ENCODE measurements at places on chromosomes 7 and 10.

GRCh38 chr10:97336942-97337831, 2.7 kb upstream of the FRAT2 start:
- no peak overlapping the region for H3K27ac ChIP-seq
- H3K4me1 ChIP-seq = peaks cover 26% of the 10 kb centered on the region
- peaks cover 14% of the 10 kb centered on the region for H3K36me3 ChIP-seq
- no peaks in the 10 kb centered on the region for H3K27me3 ChIP-seq
- H3K4me3 ChIP-seq = no peak overlapping the region

DNA sequence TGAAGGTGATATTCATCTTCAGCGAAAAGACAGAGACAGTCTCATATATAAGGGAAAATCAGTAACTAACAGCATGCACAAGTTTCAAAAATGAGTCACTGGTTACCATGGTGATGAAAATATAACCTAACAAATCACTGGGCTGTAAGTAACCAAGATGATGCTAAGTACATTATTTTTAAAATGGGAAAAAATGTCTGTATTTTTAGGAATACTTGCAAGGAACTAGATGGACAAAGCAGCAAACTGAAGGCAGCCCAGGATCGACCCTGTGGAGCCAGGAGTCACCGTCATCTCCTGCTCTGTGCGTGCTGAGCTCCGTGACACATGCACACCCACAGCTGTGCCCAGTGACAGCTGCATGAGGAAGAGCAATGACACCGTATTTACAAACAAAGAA, 137.3 kb downstream of the ELMO1 start:
- H3K27ac ChIP-seq = peak overlapping the region; percentile 78
- H3K4me1 ChIP-seq = peaks cover 80% of the 10 kb centered on the region
- DNase-seq = peak; percentile 48
- H3K4me3 ChIP-seq = peak overlapping the region; percentile 16
- H3K36me3 ChIP-seq = peaks cover 96% of the 10 kb centered on the region

DNA sequence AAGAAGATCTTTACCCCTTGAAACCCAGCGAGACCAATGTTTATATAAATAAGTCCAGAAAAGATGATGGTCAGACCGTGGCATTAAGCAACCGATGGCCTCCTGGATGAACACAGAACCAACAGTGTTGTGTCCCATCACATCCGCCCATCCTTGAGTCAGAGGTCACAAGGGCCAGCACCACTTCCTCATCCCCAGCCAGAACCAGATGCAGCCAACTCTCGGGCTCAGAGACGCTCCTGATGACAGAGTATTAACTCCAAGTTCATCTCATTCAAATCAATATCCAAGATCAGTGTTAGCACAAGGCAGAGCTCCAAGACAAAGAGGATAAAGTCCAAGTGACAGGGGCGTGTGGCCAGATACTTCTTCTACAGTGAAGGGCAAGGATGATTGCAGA, 63.5 kb downstream of the FAM53B start:
- H3K36me3 ChIP-seq = peaks cover 67% of the 10 kb centered on the region
- peaks cover 81% of the 10 kb centered on the region for H3K4me1 ChIP-seq
- H3K27ac ChIP-seq = no peak overlapping the region
- no peak for DNase-seq
- no peak overlapping the region for H3K4me3 ChIP-seq

DNA sequence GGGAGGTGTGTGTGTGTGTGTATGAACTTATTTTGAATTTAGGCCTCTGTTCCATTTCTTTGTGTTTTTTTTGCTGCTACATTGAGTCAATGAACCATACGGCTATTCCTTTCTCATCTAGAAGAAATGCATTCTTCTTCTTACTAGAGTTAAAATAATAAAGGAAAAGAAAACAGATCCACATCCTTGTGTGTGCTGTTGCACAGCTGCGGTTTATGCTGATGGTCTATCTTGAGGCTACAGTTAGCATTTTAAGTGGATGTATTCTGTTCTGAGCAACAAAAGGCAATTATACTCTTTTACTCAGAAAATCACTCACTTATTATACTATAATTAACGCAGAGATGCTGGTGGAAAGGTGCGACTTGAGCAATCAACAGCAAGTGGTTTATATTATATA, 615.0 kb upstream of the MBL2 start:
- no peak overlapping the region for H3K27ac ChIP-seq
- no peak overlapping the region for H3K4me3 ChIP-seq
- H3K36me3 ChIP-seq = no peaks in the 10 kb centered on the region
- H3K27me3 ChIP-seq = no peaks in the 10 kb centered on the region
- H3K4me1 ChIP-seq = no peaks in the 10 kb centered on the region
- DNase-seq = no peak

DNA sequence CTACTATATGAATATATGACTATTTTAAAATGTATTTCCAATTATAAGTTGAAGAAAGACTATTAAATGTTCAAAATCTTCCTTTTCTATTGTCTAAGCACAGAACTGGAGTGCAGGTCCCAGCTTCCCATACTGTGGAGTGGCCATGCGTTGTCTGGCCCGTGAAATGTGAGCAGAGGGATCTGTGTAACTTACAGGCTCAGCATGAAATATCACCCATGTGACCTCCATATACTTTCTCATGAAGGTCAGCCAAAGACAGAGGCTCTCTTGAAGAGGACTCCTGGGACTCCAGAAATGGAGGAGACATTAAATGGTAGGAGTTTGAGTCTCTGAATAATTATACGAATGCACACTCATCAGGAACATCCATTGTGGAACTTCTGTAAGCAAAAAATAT, 92.4 kb upstream of the CAV2 start:
- no peak for DNase-seq
- no peak overlapping the region for H3K4me3 ChIP-seq
- peaks cover 42% of the 10 kb centered on the region for H3K27me3 ChIP-seq

DNA sequence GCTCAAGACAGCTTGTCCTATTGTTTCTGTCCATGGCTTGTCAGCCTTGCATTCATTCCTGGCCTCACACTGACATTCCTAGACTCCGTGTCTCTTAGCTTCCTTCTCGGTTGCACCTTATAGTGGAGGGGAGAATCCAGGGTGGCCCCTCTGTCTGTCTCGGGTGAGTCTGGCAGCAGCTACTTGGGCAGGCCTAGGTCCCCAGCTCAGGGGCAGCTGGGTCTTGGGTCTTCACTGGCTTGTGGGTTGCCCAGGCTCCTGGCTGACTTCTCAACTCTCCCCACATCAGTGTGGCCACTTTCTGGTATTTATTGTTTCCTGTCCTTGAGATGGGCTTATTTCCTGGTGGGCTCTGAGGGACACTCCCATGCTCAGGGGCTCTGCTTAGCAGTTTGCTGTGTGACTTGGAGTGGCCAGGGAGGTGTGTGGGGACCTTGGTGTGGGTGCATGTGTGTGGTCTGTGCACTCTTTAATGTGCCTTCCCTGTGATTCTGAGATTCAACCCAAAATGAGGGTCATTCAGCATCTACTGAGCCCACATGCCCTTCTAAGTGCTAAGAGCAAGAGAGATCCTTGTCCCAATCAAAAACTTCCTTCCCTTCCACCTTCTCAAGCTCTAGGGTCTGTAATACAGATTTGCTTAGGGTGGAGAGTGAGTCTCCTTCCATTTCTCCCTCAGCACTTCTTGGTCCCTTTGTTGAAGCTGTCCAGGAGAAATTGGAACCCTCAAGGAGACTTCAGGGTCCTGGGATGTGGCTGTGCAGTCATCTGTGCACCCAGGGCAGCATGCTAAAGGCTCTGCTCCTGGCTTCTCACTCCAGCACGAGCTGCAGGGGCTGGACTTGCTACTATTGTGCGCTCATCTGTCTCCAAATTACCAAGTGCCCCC, 20.1 kb downstream of the UPP1 start:
- no peak overlapping the region for H3K4me3 ChIP-seq
- H3K27me3 ChIP-seq = no peaks in the 10 kb centered on the region

- H3K4me3 ChIP-seq = no peak overlapping the region
- no peaks in the 10 kb centered on the region for H3K36me3 ChIP-seq
- no peak for DNase-seq
- H3K27me3 ChIP-seq = no peaks in the 10 kb centered on the region
These were observed 265.7 kb upstream of the IMMP2L start for GRCh38 chr7:111827863-111828504.

DNA sequence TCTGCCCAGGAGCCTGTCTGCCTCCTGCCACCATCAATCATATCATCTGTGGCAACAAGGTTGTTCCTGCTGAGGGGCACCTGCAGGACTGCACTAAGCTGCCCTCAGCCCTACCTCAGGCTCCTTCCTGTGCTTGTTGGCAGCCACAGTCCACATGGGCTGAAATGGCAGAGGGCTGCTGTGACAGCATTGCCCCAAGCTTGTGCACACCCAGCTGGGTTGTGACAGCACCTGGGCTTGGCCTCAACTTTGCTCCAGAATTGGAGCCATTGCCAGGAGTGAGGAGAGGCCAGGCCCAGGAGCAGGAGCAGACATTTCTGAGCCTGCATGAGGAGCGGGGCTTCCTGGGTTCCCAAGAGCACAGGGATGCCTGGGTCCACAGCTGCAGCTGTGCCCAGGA, 340.9 kb upstream of the CHRM2 start:
- no peaks in the 10 kb centered on the region for H3K36me3 ChIP-seq
- no peaks in the 10 kb centered on the region for H3K4me1 ChIP-seq
- H3K4me3 ChIP-seq = no peak overlapping the region
- DNase-seq = no peak

DNA sequence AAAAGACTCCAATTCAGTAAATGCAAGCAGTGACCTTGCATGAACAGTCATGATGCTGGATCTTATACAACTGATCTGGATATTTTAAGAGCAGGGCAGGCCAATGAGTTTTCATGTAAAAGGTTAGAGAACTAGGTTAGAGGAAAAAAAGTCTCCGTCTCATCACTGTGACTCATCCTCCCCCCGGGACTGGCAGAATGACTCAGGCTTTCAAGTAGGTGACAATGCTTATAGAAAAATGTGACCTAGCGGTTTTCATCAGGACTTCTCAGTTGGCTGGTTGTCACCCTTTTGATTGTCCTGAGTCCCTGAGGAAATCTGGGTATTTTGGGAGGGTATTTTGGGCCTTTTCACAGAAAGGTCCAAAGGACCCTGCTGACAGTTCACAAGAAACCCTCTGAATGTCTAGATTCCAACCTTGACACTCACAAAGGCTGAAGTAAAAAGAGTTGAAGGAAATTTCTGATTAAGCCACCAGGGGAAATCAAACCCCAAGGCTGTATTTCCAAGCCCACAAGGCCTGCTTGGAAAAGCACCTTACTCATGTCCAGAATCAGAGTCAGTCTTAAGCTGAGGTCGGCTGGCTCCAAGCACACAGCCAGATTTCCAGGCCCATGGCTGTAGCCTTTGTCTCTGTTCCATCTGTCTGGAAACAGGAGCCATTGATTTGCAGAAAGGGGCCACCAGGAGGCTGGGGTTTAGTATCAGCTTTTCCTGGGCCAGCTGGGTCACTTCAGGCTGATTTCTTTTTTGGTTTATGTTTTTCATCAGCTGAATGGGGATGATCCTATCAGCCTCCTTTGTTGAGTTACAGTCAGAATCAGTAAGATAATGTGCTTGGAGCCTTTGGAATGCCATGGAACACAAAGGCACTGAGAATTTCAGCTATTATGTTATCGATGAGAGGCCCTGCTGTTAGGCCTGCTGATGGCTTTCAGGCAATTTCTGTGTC, 226.4 kb upstream of the HABP2 start:
- peaks cover 21% of the 10 kb centered on the region for H3K27me3 ChIP-seq
- DNase-seq = peak; percentile 34
- H3K4me3 ChIP-seq = no peak overlapping the region
- H3K36me3 ChIP-seq = no peaks in the 10 kb centered on the region
- H3K27ac ChIP-seq = no peak overlapping the region

DNA sequence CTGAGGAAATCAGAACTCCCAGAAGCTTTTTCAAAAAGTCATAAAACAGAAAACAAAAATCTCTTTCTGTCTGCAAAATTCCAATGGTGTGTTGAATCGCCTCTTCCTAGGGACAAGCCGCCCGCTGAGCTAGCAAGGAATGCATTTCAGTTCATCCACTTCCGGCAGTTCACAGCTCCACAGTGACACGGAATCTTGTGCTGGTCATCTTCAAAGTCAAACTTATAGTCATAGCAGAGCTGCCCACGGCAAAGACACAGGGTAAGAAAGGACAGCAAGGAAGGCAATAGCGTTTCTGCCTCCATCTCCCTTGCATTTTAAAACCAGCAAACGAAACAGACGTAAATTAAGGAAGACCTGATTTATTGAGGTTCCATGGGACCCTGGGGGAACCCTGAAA, 111.2 kb downstream of the GALNT11 start:
- H3K27me3 ChIP-seq = no peaks in the 10 kb centered on the region
- DNase-seq = no peak
- H3K4me3 ChIP-seq = no peak overlapping the region
- H3K36me3 ChIP-seq = peaks cover 86% of the 10 kb centered on the region

DNA sequence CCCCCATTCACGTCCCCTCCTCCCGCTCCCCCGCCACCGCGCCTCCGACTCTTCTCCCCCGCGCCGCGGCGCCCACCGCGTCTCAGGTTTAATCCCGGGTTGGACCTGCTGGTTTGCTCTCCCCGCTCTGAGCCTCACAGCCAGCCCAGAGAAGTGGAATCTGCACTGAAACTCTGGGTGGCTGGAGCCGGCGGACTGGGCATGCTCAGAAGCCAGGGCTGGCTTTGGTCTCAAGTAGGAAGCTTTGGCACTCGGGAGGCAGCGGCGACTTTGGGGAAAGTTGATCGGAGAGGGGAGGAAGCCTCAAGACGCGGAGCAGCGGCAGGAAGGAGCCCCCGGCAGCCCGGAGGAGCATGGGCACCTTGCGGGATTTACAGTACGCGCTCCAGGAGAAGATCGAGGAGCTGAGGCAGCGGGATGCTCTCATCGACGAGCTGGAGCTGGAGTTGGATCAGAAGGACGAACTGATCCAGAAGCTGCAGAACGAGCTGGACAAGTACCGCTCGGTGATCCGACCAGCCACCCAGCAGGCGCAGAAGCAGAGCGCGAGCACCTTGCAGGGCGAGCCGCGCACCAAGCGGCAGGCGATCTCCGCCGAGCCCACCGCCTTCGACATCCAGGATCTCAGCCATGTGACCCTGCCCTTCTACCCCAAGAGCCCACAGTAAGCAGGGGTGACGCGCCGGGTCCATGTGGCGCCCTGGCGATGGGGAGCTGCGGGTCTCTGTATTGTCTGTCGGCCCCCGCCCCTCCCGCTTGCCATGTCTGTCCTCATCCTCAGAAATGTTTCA, at the start of gene PRKG1:
PRKG1 (plus strand) TSS at position 250 of the 791 bp plus-strand sequence.
- H3K4me1 ChIP-seq = peaks cover 13% of the 10 kb centered on the region
- H3K27me3 ChIP-seq = peaks cover 53% of the 10 kb centered on the region
- no peaks in the 10 kb centered on the region for H3K36me3 ChIP-seq
- peak within 1 kb of the TSS; percentile 75 for H3K4me3 ChIP-seq
- H3K27ac ChIP-seq = no peak within 1 kb of the TSS

DNA sequence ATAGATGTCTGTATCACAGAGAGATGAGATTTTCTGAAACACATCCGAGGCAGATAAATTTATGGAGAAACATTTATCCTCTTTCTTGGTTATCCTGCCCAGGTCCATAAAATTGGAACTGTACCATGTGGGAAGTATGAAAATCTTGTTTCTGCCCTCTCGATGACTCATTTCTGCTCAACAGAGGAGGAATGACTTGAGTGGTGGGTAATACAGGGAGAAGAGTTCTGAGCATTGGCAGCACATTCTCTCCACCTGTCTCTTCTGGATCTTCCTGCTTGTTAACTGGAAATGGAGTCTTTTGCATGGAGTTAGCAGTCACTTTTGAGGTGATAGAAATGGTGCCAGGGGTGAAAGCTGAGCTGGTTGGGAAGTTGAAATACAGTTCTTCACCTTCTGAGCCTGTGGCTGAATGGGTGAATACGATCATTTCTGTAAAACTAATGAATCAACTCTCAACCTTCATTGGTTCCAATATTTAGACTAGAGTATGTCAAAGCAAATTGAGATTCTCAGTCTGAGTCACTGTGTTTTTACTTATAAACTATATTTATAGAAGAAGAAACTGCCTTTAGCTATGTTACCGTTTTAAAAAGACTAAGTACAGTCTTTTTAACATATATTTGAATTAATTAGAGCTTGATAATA, 945.5 kb downstream of the SORCS3 start:
- no peaks in the 10 kb centered on the region for H3K36me3 ChIP-seq
- no peak overlapping the region for H3K27ac ChIP-seq
- H3K27me3 ChIP-seq = no peaks in the 10 kb centered on the region
- no peak for DNase-seq
- H3K4me3 ChIP-seq = no peak overlapping the region

All from activated T-cell treated with anti-CD3 and anti-CD28 coated beads, Interleukin-2, amount 50 U/mL, for 24 hours (primary cell).